ENCODE measurements at places on chromosomes 16 and 17.

DNA sequence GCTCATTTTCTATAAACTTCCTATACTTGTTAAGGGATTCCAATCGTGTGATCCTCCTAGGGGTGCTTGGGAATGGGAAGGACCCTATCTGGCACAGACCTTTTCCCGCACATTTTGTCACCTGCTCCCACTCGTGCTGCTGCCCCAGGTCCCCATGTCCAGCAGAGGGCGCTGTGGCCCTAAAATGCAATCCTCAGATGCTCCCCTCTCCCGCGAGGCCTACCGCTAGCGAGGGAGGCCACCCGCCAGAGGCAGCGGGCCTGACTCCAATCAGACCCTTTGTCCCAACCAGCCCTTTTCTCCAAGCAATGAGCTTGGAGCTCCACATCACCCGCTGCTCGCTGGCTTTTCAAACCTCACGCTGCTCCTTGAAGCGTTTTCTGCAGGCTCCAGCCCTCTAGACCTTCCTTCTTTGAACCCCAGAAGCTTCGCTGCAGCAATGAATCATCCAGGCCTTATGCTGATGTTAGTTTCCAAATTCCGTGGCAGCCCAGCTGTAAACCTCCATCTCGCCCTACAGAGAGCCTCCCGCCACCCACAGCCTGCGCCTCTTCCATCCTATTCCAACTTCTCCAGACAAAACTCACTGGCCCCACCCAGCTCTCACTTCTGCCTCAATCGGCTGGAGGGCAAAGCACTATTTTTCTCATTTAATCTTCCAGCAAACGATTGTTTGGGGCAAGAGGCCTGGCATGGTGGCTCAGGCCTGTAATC, 23.6 kb upstream of the FZD2 start:
- DNase-seq = peak; percentile 63

- no peak for DNase-seq
Measured at GRCh38 chr17:65346166-65346565, 209.0 kb downstream of the RGS9 start.

DNA sequence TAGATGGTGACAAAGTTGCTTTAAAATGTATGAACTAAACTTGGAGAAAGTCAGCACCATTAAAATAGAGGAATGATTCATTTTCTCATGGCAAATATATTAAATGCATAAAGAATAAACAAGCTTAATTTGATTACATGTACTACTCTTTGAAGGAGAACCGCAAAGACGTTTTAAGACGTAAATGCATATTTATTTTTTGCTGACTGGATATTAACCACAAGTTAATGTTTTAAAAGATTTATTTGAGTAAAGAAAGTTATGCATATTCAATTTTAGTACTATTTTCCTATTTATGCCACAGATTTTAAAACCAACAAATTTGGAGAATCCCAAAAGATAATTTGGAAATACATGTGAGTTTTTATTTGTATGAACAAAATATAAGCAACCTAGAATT, 1121.9 kb downstream of the CDH8 start:
- DNase-seq = no peak

DNA sequence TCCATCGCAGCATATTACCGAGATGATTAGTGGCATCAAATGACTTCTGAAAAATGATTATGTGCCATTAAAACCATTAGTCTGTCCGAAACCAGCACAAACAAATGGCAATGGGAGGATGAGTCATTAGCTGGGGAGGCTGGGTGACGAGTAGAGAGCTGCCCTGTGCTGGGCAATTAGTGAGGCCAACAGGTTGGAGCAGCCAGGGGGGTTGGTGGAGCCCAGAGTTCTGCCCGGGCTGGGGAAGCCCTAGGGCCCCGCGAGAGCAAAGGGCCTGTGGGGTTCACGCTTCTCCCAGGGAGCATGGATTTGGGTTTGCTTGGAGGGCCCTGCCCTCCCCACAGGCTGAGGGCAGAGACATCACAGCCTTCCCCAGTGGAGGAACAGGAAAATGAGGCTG, 152.1 kb upstream of the RPL38 start:
- DNase-seq = no peak

GRCh38 chr17:27532269-27533263, 76.3 kb downstream of the KSR1 start:
- no peak for DNase-seq

- DNase-seq = no peak
Measured at GRCh38 chr16:56415875-56416274, 9.5 kb downstream of the AMFR start.

DNA sequence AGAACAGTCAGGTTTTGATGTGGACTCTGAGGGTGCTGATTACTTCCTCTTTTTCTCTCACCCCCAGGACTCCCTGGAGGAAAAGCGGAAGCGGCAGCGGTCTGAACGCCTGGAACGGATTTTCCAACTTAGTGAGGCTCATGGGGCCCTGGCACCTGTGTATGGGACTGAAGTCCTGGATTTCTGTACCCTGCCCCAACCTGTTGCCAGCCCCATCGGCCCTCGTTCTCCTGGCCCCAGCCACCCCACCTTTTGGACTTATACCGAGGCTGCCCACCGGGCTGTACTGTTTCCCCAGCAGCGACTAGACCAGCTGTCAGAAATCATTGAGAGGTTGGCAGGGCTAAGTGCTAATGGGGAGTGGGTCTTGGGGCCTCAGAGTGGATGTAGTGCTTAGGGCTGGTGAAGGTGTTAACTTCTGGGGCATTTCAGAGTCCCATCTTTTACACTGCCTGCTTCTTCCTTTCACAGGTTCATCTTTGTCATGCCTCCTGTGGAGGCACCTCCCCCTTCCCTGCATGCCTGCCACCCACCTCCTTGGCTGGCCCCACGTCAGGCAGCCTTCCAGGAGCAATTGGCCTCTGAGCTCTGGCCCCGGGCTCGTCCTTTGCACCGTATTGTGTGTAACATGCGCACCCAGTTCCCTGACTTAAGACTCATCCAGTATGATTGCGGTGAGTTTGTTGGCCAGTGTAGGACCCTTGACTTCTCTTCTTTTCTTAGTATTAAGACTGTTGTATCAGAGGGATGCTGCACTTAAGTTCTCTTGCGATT, 19.1 kb upstream of the PHKG2 start:
- DNase-seq = no peak

DNA sequence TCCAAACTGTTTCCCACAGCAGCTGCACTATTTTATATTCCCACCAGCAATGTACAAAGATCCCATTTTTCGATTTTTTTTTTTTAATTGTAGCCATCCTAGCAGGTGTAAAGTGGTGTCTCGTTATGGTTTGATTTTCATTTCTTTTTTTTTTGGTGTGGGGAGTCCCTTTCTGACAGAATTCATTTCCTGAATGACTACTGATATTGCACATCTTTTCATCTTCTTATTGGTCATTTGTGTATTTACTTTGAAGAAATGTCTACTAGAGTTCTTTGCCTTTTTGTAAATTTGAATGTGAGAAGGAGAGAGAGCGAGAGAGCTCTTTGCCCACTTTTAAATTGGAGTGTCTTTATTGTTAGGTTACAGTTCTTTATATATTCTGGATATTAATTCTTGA, 14.0 kb downstream of the CYB5B start:
- DNase-seq = no peak

- no peak for DNase-seq
Measured at GRCh38 chr17:71649941-71650350, 470.9 kb upstream of the SOX9 start.

DNA sequence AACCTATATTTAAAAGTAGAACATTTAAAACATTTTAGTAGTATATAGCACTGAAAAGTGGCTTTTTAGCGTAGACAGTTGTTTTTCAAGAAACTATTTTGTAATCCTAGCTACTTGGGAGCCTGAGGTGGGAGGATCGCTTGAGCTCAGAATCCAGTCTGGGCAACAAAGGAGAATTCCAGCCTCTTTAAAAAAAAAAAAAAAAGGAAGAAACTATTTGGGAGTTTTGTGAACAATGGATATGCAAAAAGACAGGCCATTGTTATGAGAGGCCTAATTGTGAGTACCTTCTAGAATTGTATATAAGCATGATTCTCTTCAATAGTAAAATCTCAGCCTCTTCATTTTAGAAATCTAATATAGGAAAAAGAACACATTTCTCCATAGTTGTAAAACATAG, 17.6 kb downstream of the OMG start:
- no peak for DNase-seq

GRCh38 chr17:46777943-46778915, 40.3 kb downstream of the WNT3 start:
- DNase-seq = no peak

DNA sequence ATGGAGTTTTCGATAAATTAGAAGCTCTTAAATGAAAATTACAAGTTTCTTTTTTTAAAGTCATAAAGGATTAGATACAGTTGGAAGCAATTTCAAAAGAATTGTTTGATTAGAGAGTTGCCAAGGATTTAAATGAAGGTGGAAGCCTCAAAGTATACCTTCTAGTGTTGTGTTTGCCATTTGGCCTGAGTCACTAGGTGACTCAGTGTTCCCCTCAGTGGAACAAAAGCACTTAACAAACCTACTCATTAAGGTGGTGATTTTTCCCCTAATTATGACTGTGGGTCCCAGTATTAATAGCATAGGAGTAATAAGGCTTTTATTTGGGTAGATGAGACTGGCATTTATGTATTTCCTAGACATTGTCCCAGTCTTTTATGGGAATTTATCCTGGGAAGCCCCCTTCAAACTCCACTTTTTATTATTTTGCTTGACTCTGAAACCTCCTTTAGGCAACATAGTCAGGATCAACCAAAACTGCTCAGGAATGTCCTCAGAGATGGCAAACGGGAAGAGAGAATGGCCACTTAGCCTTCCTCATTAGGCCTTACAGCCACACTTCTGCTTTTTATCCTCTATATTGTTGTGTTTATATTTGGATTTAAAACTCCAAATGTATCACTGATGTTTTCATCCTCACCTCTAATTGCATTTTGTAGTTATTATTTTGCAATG, 161.0 kb downstream of the FTO start:
- DNase-seq = no peak

DNA sequence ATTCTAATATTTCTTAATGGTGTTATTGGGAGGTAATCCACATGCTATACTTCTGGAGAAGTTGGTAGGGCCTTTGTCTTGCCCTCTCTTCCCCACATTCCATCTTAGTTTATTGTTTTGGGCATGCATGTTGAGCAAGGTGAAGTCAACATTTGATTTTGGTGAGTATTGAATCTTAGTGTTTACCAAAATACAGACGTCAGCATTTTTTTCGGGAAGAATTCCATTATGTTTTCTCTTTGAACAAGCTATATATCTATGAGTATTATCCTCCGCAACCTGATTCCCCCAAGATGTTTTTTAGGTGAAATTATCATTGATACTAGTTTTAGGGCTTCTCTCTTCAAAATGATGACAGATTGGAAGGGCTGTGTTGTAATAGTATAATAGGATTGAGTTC, 47.4 kb upstream of the SHISA9 start:
- no peak for DNase-seq

- DNase-seq = no peak
Measured at GRCh38 chr16:77323695-77324094, 111.1 kb downstream of the ADAMTS18 start.

DNA sequence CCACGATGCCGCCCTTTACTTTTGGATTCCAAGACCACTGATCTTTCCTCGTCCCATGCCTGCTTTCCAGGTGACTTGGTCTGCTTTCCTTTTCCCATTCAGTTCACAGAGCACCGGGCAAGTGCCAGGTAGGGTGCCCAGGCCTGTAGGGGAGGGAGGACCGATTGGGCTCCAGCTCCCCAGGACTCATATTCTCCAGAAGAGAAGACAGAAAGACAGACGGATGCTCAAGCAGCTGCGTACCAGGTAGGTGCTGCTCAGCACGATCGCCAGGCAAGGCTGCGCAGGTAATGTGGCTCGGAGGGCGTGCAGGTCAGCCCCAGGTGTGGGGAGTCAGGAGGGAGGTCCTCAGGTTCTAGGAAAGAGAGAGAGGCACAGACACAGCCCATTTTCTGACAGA, 67.5 kb upstream of the ZNF423 start:
- no peak for DNase-seq

GRCh38 chr16:1084971-1085370, 11.1 kb downstream of the C1QTNF8 start:
- DNase-seq = no peak

DNA sequence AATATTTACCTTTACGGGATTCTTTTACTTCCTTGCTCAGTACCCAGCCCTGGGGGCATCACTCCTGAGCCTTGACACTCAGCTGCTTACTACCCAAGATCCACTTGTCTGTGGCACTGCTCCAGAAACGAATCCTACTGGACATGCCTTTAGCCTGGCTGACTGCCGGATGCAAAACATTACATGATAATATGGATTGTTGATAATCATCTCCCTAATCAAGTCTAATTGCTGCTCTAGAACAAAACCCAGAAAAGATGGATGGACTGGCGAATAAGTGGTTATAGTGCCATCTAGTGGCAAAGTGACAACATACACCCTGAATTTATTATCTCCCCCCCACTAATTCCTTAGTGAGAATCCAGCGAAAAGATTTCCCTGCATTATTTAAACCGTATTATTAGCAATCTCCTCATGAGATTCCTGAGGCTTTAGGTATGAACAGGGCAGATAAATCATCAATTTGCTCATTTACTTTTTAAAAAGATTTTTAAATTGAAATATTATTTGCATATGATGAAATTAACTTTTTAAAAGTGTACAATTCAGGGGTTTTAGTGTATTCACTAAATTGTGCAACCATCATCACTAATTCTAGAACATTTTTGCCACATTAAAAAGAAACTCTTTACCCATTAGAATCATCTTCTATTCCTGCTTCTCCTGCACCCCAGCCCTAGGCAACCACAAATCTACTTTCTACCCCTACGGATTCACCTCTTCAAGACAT, 61.6 kb downstream of the RGS9 start:
- DNase-seq = no peak

- DNase-seq = no peak
Measured at GRCh38 chr16:27644165-27644564, 94.2 kb downstream of the KATNIP start.

- DNase-seq = no peak
Measured at GRCh38 chr17:66713533-66714042, 121.3 kb upstream of the CACNG5 start.

GRCh38 chr17:47095268-47095667, 93.8 kb downstream of the CDC27 start:
- DNase-seq = no peak

- DNase-seq = no peak
Measured at GRCh38 chr16:65309354-65309753, 187.5 kb upstream of the CDH11 start.

DNA sequence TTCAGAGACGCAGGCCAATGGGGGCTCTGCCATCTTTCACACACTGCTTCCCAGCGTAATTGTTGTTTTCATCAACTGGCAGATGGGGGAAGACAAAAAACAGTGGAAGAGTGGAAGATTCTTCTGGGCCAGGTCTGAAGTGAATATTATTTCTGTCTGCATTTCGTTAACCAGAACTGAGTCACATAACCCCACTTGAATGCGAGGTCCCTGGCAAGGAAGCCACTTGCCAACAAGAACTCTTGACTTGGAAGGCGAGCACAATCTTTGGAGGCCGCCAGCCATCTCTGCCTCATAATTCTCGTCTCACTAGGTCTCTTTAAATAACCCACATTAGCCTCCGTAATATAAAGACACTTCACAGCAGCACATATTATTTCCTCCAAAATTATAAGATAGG, 75.4 kb downstream of the CYB561 start:
- DNase-seq = no peak
